ENCODE measurements at places on chromosomes 1 and 21. TPM values are rescaled to one million over a fixed set of nuclear protein-coding genes. Genes with fewer than 3 reads are reported as not detected.

UCHL5 gene
- 35.6 TPM for total RNA-seq

MROH9 gene
- 0.27 TPM for total RNA-seq

HRNR gene
- total RNA-seq, result not detected

SLC1A7 gene
- 3.8 TPM for total RNA-seq

CCSAP gene
- 5.3 TPM for total RNA-seq

HMCN1 gene
- total RNA-seq, result 106 TPM

Measured in fibroblast of the aortic adventitia (primary cell).